NCI-H2171 treated with DMSO at 0.1 percent for 48 hours (cell line): ENCODE measurements at places on chromosomes 2 and 18.

- DNase-seq = no peak
Observed at GRCh38 chr2:50726186-50726585, 305.7 kb downstream of the NRXN1 start.

DNA sequence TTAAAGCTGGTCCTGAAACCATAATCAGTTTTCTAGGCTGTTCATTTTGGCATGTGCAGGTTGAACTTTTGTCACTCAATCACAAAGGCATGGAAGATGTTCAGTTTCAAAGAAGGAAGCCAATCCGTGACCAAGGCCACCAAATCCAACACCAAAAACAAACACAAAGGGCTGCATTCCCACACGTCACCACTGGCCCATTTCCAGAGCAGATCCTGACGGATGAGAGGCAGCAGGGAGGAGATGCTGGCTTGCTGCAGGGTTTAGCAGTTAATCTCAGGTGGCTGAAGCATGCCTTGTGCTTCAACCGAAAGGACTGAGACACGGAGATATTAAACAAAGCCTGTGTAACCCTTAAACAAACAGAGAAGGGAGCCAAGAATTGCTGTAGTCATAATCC is 191.9 kb upstream of the CTAGE1 start:
- DNase-seq = no peak

DNA sequence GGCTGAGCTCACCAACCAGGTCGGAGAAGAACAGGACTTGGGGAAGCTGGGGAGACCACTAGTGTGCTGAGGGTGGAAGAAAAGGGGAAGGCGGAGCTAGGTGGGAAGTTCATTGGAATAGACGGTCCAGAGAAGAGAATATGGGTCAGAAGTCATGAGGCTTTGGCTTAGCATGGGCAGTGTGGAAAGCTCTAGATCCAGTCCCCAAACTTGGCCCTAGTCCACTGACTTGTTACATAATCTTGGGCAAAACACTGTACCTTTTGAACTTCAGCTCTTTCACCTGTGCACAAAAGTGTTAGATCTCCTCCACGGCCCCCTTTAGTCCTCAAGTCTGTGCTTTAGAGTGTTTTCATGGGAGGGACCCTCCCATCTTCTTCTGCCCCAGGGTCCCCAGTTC is 10.7 kb downstream of the GCKR start:
- no peak for DNase-seq

GRCh38 chr18:48736321-48737260 is 197.8 kb downstream of the CTIF start:
- DNase-seq = no peak

DNA sequence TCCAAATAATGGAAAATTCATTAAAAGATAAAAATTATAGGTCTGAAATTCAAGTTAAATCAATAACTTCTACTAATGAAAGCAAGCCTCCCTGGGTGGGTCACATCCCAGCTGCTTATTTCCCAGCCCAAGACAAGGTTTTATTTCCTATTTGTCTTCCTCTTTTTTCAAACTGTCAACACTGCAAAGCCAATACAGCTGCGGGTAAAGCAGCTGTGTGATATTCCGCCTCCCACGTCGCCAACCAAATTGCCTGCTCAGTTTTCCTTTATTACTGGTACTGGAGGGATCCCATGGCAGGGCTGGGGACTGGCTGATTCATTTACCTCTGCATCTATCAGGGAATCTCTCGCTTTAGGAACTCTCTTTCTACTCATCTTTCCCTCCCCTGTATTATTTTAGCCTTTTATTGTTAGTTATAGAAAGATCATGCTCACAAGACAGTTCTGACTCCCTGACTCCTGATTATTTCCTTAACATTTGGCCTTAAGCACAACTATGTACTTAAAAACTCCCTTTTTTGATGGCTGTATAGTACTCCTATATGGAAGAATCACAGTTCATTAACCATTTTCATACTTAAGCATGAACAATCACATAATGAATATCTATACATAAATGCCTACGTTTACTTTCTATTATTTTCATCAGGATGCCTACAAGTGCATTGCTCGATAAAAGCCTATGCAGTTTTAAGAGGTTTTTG is 253.1 kb downstream of the CDCA7 start:
- DNase-seq = no peak

DNA sequence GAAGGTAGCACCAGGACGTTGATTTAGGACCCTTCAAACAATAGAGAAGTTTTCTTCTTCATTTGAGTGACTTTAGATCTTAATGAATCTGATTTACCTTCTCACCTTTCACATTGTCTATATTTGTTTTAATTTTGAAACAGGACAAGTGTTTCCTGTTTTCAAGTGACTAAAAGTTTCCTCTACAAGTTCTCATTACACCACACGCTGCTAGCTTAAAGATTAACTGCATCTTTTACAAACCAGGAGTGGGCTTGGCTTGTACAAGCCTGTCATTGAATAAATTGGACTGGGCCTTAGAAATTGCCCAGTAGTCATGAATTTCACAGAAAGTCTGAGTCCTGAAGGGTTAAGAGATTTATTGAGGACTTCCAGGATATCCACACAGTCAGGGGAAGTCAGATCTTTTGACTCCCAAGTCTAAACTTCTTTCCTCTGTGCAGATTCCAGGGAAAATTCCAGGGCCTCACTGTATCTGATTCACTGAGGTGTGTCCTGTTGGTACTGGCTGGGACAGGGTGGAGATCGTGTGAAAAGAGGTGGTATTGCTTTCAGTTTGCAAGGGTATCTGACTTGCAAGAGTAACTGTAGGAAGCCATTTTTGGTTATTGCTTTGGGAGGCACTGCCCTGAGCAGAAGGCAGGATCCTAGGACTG is 3.4 kb downstream of the SGPP2 start:
- DNase-seq = no peak

- DNase-seq = no peak
Observed at GRCh38 chr2:191749181-191749540, 71.2 kb downstream of the NABP1 start.

- DNase-seq = no peak
Observed at GRCh38 chr2:19488009-19488691, 129.7 kb upstream of the OSR1 start.

- no peak for DNase-seq
Observed at GRCh38 chr2:1422131-1422530, 8.9 kb downstream of the TPO start.
